ENCODE measurements at places on chromosomes 7 and 10. TPM values are rescaled to one million over a fixed set of nuclear protein-coding genes. Genes with fewer than 3 reads are reported as not detected.

OR9A2 gene
- total RNA-seq: not detected

MYPN gene
- total RNA-seq: not detected

SVOPL gene
- 3.5 TPM for total RNA-seq

SH2D4B gene
- total RNA-seq: 0.21 TPM

NRAP gene
- total RNA-seq: not detected

TFR2 gene
- 13.1 TPM for total RNA-seq

IQUB gene
- not detected for total RNA-seq

ADGRA1 gene
- not detected for total RNA-seq

DNA sequence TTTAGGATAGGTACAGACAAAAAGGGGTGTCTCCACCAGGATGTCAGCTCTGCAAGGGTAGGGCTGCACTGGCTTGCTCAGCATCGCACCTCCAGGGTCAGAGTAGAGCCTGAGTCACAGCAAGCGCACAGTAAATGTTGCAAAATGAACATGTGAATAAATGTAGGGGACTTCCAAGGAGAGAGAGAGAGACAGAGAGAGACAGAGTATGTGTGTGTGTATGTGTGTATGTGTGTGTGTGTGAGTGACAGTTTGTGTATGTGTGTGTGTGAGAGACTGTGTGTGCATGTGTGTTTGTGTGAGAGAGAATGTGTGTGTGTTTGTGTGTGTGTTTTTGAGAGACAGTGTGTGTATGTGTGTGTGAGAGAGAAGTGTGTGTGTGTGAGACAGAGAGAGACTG is 163.3 kb downstream of the RPS24 start:
- H3K4me1 ChIP-seq: no peaks in the 10 kb centered on the region
- no peaks in the 10 kb centered on the region for H3K36me3 ChIP-seq
- no peak for DNase-seq

GRCh38 chr10:642186-642890 is 47.1 kb downstream of the DIP2C start:
- no peak overlapping the region for H3K4me3 ChIP-seq
- no peak overlapping the region for H3K27ac ChIP-seq
- H3K36me3 ChIP-seq: no peaks in the 10 kb centered on the region
- DNase-seq: no peak
- H3K27me3 ChIP-seq: peaks cover 5% of the 10 kb centered on the region
- H3K4me1 ChIP-seq: no peaks in the 10 kb centered on the region

DNA sequence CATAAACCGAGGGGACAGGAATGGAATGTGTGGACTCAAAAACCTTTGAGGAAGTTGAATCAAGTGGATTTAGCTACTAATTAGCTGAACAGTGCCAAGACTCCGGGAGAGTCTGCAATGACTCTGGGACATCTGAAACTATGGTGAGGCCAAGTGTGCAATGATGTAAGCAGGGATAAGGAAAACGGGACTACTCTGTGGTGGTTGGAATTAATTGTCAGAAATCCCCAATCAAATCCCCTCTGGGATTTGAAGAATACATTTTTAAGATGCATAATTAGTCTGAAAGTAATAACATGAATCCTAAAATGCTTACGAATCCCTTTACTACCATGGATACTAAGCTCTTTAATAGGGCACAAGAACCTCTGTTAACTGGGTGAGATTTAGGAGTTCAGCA is 602.8 kb downstream of the NRG3 start:
- H3K4me3 ChIP-seq: no peak overlapping the region
- H3K27me3 ChIP-seq: no peaks in the 10 kb centered on the region
- no peak for DNase-seq

DNA sequence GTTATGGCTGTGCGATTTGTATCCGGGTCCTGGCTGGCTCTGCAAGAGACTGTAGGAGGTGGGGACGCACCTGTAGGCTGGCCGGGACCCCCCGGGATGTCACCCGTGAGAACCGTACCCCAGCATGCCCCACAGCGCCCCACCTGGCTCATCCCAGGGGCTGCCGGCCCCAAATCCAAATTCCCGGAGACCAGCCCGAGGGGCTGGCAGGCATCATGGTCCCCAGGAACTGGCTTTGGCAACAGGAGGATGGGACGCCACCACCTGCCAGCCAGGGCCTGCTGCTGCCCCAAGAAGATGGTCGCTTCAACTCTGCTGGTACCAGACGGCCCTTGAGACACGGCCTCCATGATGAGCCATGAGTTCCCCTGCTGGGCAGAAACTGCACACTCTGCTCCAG is 239.4 kb downstream of the ELFN1 start:
- H3K27ac ChIP-seq: no peak overlapping the region
- H3K4me1 ChIP-seq: no peaks in the 10 kb centered on the region
- no peaks in the 10 kb centered on the region for H3K36me3 ChIP-seq
- H3K27me3 ChIP-seq: no peaks in the 10 kb centered on the region

- H3K4me3 ChIP-seq: peak overlapping the region; percentile 28
- H3K4me1 ChIP-seq: peaks cover 13% of the 10 kb centered on the region
- H3K27ac ChIP-seq: no peak overlapping the region
- H3K36me3 ChIP-seq: peaks cover 7% of the 10 kb centered on the region
Observed at GRCh38 chr7:27174874-27175625, 930 bp upstream of the HOXA10 start.

- no peak for DNase-seq
- H3K27me3 ChIP-seq: no peaks in the 10 kb centered on the region
- peaks cover 56% of the 10 kb centered on the region for H3K4me1 ChIP-seq
- no peak overlapping the region for H3K4me3 ChIP-seq
- peak overlapping the region; percentile 10 for H3K27ac ChIP-seq
Observed at GRCh38 chr7:3033581-3033980, 10.1 kb downstream of the CARD11 start.

GRCh38 chr10:60390224-60390626 is 550 bp upstream of the ANK3 start:
- no peaks in the 10 kb centered on the region for H3K36me3 ChIP-seq
- H3K27me3 ChIP-seq: no peaks in the 10 kb centered on the region
- H3K27ac ChIP-seq: no peak overlapping the region
- no peak overlapping the region for H3K4me3 ChIP-seq
- peaks cover 12% of the 10 kb centered on the region for H3K4me1 ChIP-seq
- no peak for DNase-seq

- DNase-seq: no peak
- peaks cover 66% of the 10 kb centered on the region for H3K4me1 ChIP-seq
- H3K4me3 ChIP-seq: no peak overlapping the region
- no peaks in the 10 kb centered on the region for H3K27me3 ChIP-seq
Observed at GRCh38 chr7:26186364-26187311, 13.9 kb downstream of the HNRNPA2B1 start.

DNA sequence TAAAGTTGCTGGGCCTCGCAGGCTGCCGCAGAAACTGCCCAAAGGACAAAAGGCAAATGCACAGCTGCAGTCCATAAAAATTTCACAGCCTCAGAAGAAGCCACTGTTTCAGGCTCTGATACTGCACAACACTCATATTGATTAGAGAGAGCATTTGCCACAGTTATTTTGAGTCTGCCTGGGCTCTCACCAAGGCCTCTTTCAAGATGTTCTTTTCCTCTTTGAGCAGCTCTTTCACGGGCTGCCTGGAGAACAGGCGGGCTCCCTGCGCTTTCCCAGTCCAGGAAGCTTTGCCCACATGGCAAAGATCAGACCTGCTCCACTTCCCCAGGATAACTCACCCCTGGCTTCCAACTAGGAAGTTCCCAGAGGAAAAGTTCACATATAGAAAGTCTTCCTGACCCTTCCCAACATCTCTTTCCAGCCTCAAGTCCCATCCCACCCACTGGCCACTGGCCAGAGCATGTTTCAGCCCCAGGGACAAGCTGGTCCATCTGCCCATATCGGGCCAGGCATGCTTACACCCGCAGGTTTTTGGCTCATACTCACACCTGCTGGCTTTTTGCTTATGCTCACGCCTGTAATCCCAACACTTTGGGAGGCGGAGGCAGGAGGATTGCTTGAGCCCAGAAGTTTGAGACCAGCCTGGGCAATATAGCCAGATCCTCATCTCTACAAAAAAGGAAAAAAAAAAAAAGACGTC is 3.3 kb downstream of the SLIT1 start:
- H3K4me1 ChIP-seq: peaks cover 6% of the 10 kb centered on the region
- peaks cover 61% of the 10 kb centered on the region for H3K27me3 ChIP-seq
- no peak for DNase-seq
- no peak overlapping the region for H3K4me3 ChIP-seq
- H3K27ac ChIP-seq: no peak overlapping the region

GRCh38 chr10:4283846-4284610 is 499.0 kb upstream of the KLF6 start:
- no peak for DNase-seq
- no peak overlapping the region for H3K27ac ChIP-seq
- peaks cover 11% of the 10 kb centered on the region for H3K4me1 ChIP-seq
- no peak overlapping the region for H3K4me3 ChIP-seq
- no peaks in the 10 kb centered on the region for H3K36me3 ChIP-seq

DNA sequence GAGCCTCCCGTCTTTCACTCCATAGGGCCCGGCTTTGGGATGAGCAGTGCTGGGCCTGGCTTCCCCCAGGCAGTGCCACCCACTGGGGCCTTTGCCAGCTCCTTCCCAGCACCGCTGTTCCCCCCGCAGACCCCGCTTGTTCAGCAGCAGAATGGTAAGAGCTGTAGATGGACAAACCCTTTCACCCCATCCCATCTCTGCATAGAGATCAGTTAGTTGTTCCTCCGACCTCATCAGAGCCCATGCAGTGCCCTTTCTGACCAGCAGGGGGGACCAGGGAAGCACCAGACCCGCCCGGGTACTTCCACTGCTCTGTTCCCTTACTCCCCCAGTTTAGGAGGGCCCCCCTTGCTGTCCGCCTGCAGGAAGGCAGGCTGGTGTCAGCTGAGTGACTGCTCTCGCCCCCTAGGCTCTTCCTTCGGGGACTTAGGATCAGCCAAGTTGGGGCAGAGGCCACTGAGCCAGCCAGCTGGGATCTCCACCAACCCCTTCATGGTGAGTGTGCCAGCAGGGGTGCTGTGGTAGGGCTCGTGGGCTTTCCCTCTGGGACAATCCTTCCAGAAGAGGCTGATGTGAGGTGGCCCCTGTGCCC is 9.8 kb downstream of the SAP25 start:
- H3K27me3 ChIP-seq: no peaks in the 10 kb centered on the region
- H3K27ac ChIP-seq: peak overlapping the region; percentile 65
- peak; percentile 89 for DNase-seq
- peaks cover 25% of the 10 kb centered on the region for H3K36me3 ChIP-seq
- no peak overlapping the region for H3K4me3 ChIP-seq

- H3K4me3 ChIP-seq: no peak overlapping the region
- H3K4me1 ChIP-seq: no peaks in the 10 kb centered on the region
- no peak overlapping the region for H3K27ac ChIP-seq
- no peak for DNase-seq
Observed at GRCh38 chr10:90180886-90181691, 479.7 kb downstream of the KIF20B start.

DNA sequence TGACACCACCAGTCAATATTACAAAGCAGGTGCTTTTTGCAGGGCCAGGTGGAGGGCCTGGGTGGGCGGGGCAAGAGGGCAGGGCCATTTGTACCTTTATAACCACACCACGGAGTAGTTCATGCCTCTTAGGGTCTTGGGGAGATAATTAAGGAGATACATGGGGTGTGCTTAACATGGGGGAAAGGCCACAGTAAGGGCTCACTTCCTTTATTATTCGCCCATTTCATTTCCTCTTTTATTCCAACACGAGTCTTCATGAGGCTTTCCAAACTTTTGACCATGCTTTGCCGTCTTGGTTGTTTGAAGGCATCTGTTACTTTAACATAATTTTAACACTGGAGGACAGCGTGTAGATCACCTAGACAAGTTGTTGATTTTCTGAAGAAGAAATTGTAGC is 33.3 kb upstream of the LYZL2 start:
- no peaks in the 10 kb centered on the region for H3K4me1 ChIP-seq
- H3K27ac ChIP-seq: no peak overlapping the region
- peaks cover 24% of the 10 kb centered on the region for H3K27me3 ChIP-seq
- H3K36me3 ChIP-seq: no peaks in the 10 kb centered on the region
